ENCODE measurements at places on chromosomes 7 and 10.

DNA sequence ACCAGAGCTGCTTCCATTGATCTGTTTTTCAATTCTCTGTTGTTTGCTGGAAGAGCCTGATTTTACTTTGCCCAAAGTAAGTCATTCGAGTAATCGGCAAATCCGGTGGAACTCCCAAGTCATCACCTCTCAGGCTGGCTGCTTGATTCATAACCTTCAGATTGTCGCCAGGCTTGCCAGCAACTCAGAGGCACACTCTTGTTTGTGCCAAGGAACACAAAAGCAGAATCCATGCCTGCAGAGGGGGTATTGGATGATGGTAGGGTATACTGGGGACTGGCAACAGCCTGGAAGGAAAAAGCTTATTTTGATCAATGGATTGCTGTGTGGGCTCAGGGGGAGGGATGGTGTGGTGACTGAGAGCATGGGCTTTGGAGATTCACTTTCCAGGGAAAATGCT lies 542.4 kb downstream of the SORCS3 start:
- no peak for DNase-seq

GRCh38 chr7:7944619-7945282 lies 23.8 kb upstream of the GLCCI1 start:
- DNase-seq: no peak

- DNase-seq: no peak
These were observed 13.5 kb upstream of the CSGALNACT2 start for GRCh38 chr10:43124574-43125273.

GRCh38 chr10:85607043-85607695 lies 759.4 kb downstream of the GRID1 start:
- DNase-seq: no peak

- peak; percentile 85 for DNase-seq
These were observed 31.8 kb downstream of the PCLO start for GRCh38 chr7:83130623-83131545.

DNA sequence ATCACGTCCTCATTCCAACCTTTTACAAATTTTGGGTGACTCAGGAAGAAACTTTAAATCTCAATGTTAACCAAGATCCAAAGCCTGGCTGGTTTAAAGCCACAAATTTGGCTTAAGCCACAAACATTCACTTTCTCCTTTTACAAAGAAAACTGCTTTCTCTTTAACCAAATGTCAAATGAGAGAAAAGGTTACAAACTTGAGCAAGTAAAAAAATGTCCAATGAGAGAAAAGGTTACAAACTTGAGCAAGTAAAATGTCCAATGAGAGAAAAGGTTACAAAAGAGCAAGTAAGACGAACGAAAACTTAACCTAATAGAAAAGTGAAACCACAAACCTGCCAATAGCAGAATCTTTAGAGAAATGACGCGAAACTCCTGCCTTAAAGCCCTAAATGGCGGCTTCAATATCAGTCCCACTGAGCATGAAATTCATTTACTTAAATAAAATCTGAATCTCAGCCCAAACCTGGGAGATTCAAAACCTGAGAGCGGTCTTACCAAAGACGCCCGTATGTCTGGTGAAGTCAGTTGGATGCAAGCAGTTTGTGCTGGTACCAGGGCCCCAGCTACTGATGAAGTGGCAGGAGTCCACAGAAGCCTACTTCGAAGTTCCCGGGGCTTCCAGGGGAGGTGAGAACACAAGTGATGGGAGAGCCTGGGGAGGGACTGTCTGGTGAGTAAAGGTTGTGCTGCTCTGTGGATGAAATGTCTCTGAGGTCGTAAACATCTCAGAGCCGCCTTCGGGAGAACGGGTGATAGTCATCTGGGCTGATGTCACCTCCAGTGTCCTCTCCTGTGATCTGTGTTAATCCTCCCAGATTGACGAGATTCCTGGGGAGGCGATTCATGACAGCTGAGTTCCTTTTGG lies 74.6 kb downstream of the PAXIP1 start:
- DNase-seq: peak; percentile 86

- no peak for DNase-seq
These were observed 55.3 kb downstream of the C7orf25 start for GRCh38 chr7:42856605-42856987.

DNA sequence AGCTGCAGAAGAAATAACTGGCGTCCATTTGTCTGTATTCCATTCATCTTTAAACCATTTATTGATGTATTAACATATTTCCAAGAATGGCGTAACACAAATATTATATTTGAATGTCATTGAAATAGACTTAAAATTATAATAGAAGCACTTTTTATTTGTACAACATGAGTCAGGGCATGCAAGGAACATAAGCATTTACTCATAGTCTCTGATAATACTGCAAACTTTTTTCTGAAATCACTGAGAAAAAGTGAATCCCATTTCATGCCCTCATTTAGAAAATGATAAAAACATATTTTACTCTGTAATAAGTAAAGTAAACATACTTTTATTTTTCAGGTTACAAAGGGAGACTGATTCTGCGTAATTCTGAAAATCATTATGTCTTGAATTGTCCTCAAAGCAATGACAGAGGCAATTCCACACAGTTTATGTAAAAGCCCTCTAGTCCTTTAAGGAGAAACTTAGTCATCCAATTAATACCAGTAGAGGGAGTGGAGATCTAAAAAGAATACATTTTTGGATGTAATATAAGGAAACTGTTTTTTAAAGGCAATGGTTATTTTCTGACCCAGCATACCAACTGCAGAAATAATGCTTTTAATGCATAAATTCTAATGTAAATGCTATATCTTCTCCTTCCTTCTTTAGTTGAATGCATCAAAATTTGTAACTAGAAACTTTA lies 58.1 kb downstream of the AGMO start:
- no peak for DNase-seq

GRCh38 chr10:60236869-60237524 lies 152.7 kb downstream of the ANK3 start:
- DNase-seq: no peak

GRCh38 chr10:32600317-32600716 lies 154.4 kb downstream of the CCDC7 start:
- no peak for DNase-seq

DNA sequence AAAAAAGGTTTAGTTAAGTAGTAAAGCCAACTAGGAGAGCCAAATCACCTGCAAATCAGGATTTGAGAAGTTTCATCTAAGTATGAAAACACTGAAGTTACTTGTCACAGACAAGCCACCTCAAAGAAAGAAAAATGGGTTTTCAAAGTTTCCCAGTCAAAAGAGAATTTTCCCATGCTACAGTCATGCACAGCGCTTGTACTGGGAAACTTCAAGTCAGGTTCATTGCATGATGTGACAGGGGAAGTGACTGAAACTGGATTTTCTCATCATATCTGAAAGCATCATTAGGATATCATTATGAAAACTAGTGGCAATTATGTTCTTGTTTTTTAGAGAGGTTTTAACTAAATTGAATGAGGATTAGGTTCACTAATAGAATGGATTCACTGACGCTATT lies 167.0 kb downstream of the SGMS1 start:
- no peak for DNase-seq

GRCh38 chr7:86747698-86748097 lies 104.0 kb downstream of the GRM3 start:
- DNase-seq: no peak

GRCh38 chr10:64699244-64699643 lies 1178.0 kb downstream of the REEP3 start:
- DNase-seq: no peak

DNA sequence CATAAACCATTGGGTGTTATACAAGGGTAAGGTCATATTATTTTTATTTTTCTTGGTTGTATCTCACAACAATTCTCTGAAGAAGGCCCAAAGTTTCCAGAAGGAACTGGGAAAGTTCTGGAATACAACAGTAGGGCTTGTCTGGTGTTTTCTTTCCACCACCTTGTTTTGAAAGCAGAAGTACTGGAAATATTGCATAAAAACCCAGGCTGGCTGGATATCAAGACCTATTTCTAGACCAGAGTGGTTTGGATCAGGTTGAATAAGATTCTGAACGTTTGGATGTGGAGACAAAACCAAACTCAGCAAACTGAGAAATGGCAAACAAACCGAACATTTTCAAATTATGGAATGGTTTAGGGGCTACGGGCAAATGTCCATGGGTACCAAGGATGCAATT lies 182.6 kb upstream of the FZD8 start:
- DNase-seq: no peak

DNA sequence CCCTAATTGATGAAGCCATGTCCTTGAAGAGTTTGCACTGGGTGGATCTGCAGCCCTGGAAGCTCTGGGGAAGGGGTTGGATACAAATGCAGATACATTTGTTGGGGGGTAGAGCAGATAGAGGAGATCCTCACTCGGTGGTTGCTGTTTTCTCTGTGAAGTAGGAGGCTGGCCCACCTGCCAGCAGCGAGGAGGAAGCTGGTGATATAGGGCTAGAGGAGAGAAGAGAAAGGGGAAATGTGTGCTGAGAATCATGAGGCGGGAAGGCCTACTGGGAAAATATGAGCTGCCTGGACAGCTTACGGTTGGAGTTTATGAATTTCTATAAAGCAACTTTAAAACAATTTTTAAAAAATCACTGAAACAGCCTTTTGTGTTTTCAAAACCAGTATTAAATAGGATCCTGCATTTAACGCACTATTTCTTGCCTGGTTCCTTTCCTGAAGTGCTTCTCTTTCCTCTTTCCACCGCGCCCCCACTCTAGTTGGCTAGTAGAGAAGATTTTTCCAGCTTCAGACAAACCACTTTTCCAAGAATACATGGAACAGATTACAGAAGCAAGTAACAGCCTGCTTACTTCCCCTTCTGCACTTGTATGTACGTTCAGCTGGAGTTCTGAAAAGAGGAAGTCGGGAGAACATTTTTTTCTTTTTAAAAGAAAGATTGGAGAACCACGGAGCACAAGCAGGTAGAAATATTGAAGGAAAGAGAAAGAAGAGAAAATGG lies 100.6 kb upstream of the GLCCI1 start:
- DNase-seq: peak; percentile 9

All from NCI-H510A treated with DMSO at 0.1 percent for 48 hours (cell line).